ENCODE measurements at places on chromosomes 4 and X.
A peak's percentile ranks its signal among the peaks of the same experiment; 100 is the strongest.

GRCh38 chr4:7241597-7242125 is 49.3 kb downstream of the SORCS2 start:
- no peak overlapping the region for H3K4me3 ChIP-seq
- no peaks in the 10 kb centered on the region for H3K36me3 ChIP-seq
- H3K4me1 ChIP-seq = no peaks in the 10 kb centered on the region
- H3K27me3 ChIP-seq = peaks cover 2% of the 10 kb centered on the region
- no peak for DNase-seq

DNA sequence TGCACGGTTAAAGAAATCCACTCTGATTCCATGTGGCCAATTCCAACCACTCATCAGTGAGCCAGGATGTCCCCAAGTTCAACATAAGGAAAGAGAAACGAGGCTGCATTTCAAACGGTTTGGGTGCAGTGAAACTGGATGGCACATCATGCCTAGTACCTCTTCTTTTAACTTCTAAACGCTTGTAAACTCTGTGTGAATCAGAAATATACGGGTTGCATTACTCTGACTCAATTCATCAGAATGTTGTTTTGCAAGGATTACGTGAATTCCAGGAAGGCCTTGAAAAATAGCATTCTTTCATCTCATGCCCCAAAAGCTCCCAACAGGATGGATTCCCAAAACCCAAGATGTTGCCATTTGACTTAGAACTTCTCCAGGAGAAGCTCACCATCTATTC is 270.4 kb downstream of the LDB2 start:
- no peaks in the 10 kb centered on the region for H3K27me3 ChIP-seq
- no peaks in the 10 kb centered on the region for H3K4me1 ChIP-seq
- H3K36me3 ChIP-seq = no peaks in the 10 kb centered on the region
- H3K27ac ChIP-seq = no peak overlapping the region

DNA sequence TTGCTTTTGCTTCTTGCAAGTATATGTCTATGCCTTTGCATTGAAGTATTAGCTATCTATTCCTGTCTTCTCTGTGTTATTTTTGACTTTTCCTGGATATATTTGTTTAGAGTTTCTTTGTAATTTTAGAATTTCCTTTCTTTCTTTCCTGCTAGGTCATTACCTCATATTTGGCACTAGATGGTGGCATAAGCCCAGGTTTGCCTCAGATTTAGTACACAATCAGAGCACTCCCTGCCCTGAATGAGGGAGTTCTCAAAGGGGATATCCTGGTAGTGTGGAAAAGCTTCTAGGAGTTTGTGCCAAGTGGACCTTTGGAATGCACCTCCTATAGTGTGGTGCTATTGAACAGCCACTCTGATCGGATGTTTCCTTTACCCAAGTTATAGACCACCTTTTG is 181.6 kb downstream of the UGT8 start:
- no peak overlapping the region for H3K4me3 ChIP-seq
- H3K4me1 ChIP-seq = no peaks in the 10 kb centered on the region
- no peaks in the 10 kb centered on the region for H3K36me3 ChIP-seq

DNA sequence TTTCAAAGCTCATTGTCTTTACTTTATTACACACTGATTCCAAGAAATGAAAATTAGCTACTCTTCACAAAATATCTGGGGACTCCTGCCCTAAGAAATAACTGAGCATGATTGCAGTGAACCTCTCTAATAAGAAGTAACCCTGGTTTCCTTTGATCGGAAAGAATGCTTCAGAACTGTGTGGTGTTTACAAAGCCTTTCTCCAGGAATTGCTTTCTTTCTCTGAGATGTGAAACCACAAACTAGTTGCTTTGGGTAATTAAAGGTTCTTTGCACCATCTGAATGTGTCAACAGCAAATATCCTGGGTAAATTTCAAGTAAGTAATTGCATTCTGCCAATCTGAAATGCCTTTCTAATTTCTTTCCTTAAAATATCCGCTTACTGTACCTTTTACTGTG is 292.9 kb upstream of the SLIT2 start:
- H3K4me3 ChIP-seq = no peak overlapping the region
- no peak for DNase-seq
- H3K36me3 ChIP-seq = no peaks in the 10 kb centered on the region
- H3K27me3 ChIP-seq = no peaks in the 10 kb centered on the region
- no peak overlapping the region for H3K27ac ChIP-seq
- H3K4me1 ChIP-seq = no peaks in the 10 kb centered on the region

DNA sequence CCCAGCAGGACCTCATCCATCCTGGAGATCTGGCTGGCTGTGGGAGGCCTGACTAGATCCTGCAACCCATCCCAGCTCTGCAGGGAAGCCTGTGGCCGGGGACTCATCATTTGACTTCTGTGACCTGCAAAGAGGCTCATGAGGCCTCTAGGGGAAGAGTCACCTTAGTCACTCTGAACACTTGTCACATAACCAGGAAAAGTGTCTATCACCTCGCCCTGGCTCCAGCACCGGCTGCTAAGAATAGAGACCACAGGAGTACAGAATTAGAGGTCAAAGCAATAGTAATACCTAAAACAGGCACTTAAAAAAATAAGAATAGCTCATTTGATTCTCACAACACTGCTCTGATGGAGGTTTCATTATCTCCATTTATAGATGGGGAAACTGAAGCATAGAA is 3.8 kb upstream of the NSG1 start:
- H3K4me1 ChIP-seq = peaks cover 12% of the 10 kb centered on the region
- no peak for DNase-seq
- H3K4me3 ChIP-seq = no peak overlapping the region
- H3K27me3 ChIP-seq = peaks cover 38% of the 10 kb centered on the region
- no peak overlapping the region for H3K27ac ChIP-seq
- no peaks in the 10 kb centered on the region for H3K36me3 ChIP-seq

DNA sequence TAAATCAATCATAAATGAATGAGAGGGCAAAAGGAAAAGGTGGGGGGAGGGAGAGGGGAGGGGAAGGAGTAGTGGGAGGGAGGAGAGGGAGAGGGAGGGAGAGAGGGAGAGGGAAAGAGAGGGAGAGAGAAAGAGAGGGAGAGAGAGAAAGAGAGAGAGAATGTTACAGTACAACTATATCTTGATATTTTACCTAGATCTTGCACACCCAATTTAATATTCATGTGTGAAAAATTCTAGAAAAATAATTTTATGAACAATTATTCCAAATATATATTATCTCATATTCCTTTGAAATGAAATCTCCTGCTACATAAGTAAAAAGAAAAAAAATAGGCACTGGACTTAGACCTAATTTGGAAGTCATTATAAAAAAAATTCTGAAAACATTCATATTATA is 120.0 kb downstream of the SCLT1 start:
- H3K27me3 ChIP-seq = no peaks in the 10 kb centered on the region
- H3K4me3 ChIP-seq = no peak overlapping the region
- peaks cover 21% of the 10 kb centered on the region for H3K36me3 ChIP-seq
- no peak for DNase-seq
- no peaks in the 10 kb centered on the region for H3K4me1 ChIP-seq

GRCh38 chrX:53918702-53919101 is 125.6 kb downstream of the PHF8 start:
- no peak overlapping the region for H3K27ac ChIP-seq
- H3K27me3 ChIP-seq = no peaks in the 10 kb centered on the region
- H3K4me3 ChIP-seq = no peak overlapping the region
- H3K4me1 ChIP-seq = no peaks in the 10 kb centered on the region

GRCh38 chr4:114384629-114385028 is 214.0 kb upstream of the UGT8 start:
- no peaks in the 10 kb centered on the region for H3K27me3 ChIP-seq
- no peak for DNase-seq
- H3K4me1 ChIP-seq = no peaks in the 10 kb centered on the region
- H3K36me3 ChIP-seq = no peaks in the 10 kb centered on the region

DNA sequence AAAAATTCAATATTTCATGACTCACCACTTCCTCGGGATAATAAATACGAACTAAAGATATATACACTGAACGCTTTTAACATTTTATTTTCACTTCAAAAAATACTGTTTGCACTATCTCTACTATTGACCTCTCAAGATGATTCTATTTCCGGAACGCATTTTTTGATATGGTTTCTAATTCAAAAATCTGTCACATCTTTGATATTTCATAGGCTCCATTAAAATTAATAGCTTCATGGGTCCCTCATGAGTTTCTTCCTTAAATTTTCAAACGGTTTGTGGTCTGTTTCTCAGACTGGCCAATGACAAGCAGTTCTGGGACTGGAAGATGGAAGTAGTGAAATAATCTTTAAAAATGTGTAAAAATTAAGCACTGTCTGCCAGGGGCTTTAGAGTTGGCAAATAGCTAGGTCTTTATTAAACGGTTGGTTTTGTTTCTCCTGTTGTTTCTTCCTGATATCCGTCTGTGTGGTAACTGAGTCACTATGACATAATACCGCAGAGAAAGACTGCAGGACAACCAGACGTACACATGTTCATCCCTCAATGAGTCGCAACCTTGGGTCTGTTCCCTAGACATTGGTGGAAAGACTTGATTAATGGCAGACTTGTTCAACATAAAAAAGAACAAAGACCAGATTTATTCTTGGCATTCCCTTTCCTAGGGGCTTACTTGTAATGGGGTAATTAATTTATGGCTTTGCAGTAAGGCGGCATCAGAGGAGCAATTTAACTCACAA is 133.8 kb downstream of the PALLD start:
- H3K27me3 ChIP-seq = peaks cover 65% of the 10 kb centered on the region
- no peaks in the 10 kb centered on the region for H3K36me3 ChIP-seq
- H3K27ac ChIP-seq = no peak overlapping the region
- no peak for DNase-seq
- H3K4me3 ChIP-seq = no peak overlapping the region

DNA sequence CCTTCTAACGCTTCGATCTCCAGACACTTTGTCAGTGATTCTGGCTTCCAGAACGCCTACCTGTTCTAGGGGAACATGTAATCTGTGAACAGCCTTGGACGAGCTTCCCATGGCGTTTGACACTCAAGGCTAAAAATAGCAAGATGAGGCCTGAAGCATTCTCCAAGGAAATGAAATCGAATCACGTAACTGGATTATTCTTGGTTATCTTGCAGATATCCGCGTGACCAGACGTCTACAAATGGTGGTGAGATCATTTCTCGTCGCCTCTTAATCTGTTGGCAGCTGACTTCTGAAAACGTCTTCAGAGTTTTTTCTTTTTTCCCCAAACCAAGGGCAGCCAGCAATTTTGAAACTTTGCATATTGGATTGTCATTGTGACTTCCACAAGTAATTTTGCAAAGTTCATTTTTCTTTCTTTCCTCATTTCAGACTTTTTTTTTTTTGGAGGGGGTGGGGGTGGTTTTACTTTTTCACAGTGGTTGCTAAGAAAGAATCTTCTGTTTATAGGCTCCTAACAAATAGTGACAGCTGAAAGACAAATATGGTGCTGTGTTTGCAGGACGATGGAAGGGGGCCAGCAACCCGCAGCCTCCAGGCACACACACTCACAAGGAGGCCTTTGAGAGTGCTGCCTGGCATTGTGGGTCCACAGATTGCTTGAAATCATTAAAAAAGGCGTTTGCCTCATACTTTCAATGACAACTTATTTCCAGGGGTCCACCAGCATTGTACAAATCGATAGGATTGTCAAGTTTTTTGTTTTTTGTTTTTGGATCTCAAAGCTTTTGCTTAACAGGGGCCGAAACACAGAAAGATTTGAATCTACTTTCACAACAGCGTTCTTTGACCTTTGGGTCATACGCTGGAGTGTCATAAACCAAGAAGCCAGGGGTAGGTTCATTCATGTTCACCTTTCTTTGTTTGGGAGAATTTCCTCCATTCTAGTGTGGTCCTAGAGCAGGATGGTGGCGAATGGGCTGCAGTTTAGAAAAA is 32.4 kb upstream of the PDLIM3 start:
- H3K4me3 ChIP-seq = no peak overlapping the region
- H3K4me1 ChIP-seq = peaks cover 10% of the 10 kb centered on the region
- peaks cover 16% of the 10 kb centered on the region for H3K27me3 ChIP-seq
- H3K36me3 ChIP-seq = no peaks in the 10 kb centered on the region
- no peak for DNase-seq

GRCh38 chr4:82745173-82745842 is 53.3 kb downstream of the SCD5 start:
- no peaks in the 10 kb centered on the region for H3K4me1 ChIP-seq
- peaks cover 25% of the 10 kb centered on the region for H3K27me3 ChIP-seq
- no peak for DNase-seq

DNA sequence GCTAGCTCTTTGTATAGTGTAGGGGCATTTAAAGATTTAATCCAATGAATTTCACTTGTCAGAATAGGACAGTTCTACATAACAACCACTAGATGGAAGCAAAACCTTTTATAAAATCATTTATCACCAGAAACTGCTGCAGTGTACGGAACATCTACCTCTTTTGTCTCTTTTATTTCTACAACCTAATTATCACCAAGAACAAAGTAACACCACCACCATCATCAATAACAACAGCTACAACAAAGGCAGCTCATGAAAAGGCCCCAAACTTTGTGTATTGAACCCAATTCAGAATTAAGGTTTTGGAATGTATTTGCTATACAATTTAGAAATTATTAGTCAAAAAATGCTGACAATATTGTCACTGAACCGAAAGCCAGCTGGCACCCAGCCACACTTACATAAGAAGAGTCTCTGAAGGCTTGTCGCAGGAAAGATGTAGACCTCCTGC is 260.9 kb upstream of the RPS6KA3 start:
- no peak overlapping the region for H3K4me3 ChIP-seq
- no peak overlapping the region for H3K27ac ChIP-seq
- peaks cover 22% of the 10 kb centered on the region for H3K4me1 ChIP-seq
- DNase-seq = no peak
- no peaks in the 10 kb centered on the region for H3K36me3 ChIP-seq

- H3K27me3 ChIP-seq = no peaks in the 10 kb centered on the region
- DNase-seq = peak; percentile 42
- peak overlapping the region; percentile 72 for H3K4me3 ChIP-seq
- peaks cover 70% of the 10 kb centered on the region for H3K4me1 ChIP-seq
Observed at GRCh38 chr4:26885912-26886274, 25.3 kb downstream of the STIM2 start.

DNA sequence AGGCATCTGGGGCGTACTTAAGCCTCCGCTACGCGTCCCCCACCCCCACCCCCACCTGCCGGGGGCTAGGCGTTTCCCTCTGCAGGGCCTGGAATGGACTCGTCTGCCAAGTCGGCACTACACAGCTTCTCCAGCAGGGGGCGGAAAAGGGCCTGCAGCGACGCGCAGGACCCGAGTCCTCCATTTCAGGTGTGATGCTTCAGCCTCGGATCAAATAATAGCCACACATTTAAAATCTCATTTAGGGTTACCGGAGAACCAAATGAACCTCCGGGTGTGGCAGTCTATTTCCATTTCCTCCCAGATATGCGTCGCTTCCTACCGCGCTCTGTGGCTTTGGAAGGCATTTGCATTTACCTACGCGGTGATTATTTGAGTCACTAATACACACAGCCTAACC is 2.9 kb downstream of the PAK3 start:
- H3K4me3 ChIP-seq = no peak overlapping the region
- peaks cover 31% of the 10 kb centered on the region for H3K4me1 ChIP-seq
- peak; percentile 71 for DNase-seq
- peak overlapping the region; percentile 45 for H3K27ac ChIP-seq
- H3K36me3 ChIP-seq = no peaks in the 10 kb centered on the region

DNA sequence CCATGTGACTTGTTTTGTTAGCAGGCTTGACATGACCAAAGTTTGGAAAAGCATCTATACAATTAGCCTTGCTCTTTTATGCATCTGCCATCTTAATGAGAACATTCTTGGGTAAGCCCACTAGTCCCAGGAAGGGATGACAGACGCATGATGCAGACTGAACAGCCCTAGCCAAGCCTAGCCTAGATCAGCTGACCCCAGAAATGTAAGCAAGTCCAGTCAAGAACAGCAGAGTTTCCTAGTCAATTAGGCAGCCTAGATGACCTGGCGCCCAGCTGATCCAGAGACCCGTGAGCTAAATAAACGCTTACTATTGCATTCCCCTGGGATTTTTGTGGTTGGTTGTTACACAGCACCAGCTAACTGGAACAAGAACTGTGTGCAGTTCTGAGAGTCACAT is 457.9 kb downstream of the BCOR start:
- peaks cover 4% of the 10 kb centered on the region for H3K4me1 ChIP-seq
- no peak for DNase-seq
- H3K27me3 ChIP-seq = no peaks in the 10 kb centered on the region
- H3K36me3 ChIP-seq = no peaks in the 10 kb centered on the region
